ENCODE measurements at places on chromosomes 13 and 19.

GRCh38 chr19:14795078-14795721, 16.8 kb upstream of the ADGRE2 start:
- DNase-seq = no peak

GRCh38 chr13:99151516-99151915, 49.1 kb upstream of the UBAC2 start:
- peak; percentile 3 for DNase-seq

DNA sequence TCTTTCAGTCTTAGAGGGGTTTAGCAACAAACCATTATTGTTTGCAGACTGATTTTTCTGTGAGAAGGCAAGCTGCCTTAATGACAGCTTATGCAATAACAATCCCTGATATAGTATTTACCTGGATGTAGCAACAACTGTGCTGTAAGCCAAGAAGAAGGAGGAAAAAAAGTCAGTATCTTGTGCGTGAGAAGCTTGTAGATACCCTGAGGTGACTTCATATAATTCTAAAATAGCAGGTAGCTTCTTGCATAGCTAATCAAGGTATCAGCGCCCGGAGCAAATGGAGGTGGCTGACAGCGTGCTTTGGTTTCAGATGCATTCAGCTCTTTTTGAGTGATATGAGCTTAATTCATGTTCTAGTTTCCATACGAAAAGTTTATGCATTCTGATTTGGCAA, 309.8 kb downstream of the KLF5 start:
- no peak for DNase-seq

GRCh38 chr19:22976248-22976647, 26.7 kb downstream of the ZNF728 start:
- no peak for DNase-seq

- peak; percentile 86 for DNase-seq
Observed at GRCh38 chr19:32345261-32346207, at the start of gene ZNF507. Gene ZNF507, plus strand, starts transcription at chr19:32345610. Its CDS starts 7,221 bp downstream, at chr19:32352831.

GRCh38 chr13:44003481-44003880, 123.8 kb downstream of the LACC1 start:
- no peak for DNase-seq

GRCh38 chr19:41421314-41421713, 5.9 kb downstream of the B3GNT8 start:
- no peak for DNase-seq

DNA sequence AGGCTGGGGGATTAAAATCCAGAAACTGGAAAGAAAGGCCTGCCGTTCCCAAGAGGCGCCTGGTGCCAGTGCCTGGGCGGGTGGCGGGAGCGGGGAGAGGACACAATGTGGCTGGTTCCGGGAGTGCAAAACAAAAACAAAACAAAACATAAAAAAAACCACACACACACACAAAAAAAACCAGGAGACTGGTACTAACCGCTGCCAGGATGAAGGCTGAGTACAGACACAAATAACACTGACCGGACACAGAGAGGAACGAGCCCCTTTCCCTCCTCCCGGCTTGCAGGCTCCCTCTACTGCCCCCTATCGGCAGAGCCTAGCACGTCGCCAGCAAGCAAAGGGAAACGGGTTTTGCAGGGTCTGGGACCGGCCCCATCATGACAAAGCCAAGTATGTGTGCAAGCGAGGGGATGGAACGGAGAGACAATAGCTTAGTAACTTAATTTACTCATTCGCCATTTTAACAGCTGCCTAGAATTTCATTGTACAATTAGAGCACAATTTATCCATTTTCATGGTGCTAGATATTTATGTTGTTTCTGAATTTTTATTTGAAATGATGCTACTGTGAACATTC, 17.9 kb upstream of the ZDHHC20 start:
- peak; percentile 68 for DNase-seq

GRCh38 chr19:14769201-14769600, 9.2 kb downstream of the ADGRE2 start:
- DNase-seq = no peak

DNA sequence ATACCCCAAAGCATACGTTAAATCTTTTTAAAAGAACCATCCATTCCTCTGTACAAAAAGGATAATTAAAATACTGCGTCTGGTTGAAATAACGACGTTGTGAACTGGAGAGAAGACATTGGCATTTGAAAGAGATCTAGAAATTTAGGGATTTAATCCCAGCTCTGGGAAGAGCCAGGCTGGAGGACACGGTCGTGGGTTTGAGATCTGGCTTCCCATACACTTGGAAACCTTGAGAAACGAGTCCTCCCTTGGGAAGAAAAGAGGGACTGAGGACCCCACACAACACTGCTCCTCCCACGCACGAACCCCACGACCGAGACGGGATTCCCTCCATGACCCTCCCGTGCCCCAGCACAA, 625 bp downstream of the ZNF709 start:
- no peak for DNase-seq
